ENCODE measurements at places on chromosomes 11 and 22.

DNA sequence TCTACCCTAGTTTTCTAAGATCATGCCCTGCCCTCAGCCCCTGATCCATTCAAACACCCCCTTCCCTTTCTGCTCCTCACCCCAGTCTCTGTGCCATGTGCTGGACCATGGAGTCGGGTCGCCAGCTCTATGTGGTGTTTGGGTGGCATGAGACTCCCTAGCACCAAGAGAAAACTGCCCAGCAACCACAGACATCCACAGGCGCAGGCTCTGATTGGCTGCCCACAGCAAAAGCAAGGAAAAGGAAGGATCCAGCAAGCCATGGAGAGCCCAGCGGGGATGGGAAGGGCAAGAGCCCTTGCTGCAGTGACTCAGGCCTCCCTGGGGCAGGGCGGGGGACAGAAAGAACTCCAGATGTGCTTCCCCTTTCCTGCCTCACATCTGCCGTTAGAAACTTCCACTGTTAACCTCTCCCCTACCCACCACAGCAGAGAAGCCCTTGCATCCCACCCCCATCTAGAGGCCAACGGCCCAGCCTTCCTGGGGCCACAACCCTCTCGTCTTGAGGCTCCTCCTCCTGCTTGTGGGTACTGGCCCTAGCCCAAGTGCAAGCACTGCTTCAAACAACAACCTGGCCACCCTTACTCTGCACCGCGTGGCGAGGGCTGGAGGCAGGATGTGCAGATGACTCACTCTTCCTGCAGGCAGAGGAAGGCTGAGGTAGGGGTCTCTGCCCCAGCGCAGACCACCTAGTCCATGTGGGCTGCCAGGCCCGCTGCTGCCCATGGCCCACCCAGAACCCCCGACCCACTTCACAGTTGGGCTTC, 9.7 kb upstream of the AHNAK start:
- DNase-seq: peak; percentile 81

GRCh38 chr11:42625757-42626665, 685.8 kb upstream of the API5 start:
- no peak for DNase-seq

GRCh38 chr11:123194337-123195187, 486 bp downstream of the CLMP start:
- DNase-seq: peak; percentile 31

GRCh38 chr11:12998336-12998735, 10.8 kb upstream of the RASSF10 start:
- DNase-seq: no peak

DNA sequence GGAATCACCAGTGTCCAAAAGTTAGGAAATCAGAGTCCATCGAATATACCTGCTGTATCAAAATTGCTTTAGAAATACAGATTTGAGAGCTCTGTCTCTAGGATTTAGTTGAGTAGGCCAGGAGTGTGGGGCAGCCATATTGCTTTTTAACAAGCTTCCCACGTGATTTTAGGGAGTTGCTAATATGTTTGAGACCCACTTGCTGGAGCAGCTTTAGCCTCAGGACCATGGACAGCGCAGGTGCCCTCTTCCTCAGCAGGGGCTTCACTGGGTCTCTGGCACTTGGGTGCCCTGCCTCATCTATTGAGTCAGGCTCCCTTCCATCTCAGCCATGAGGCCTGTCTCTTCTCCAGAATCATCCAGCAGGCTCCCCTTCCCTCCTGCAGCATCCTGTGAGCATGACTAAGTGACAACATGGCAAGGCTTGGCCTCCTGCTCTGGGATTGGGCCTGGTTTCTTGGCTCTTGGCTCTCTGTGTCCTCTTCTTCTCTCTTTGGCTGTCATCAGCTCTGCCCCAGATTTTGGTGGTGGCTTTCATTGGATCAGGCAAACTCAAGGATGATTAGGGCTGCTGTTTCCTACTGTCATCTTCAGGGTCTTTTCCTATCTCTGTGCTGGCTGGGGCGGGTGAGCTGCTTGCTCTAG, 70.0 kb downstream of the SGSM1 start:
- peak; percentile 48 for DNase-seq

DNA sequence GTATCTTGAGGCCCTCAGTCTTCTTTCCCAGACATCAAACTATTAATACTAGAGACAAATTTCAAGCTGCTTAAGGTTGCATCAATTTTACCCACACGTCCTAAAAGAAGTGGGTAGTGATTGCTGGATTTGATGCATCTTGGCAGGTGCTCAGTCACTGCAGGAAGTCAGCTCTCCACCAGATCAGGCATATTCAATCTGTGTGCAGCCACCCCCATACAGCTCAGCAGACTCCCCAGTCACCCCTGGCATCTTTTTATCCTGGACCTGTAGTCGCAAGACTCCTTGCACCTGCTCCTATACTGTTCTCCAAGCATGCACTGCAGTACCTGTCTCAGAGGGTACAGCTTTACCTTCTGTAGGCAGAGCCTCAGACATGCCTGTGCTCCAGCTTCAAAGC, 343.1 kb upstream of the ISX start:
- no peak for DNase-seq

GRCh38 chr11:127075758-127076157, 75.2 kb upstream of the KIRREL3 start:
- no peak for DNase-seq

- DNase-seq: peak; percentile 83
Observed at GRCh38 chr11:35082321-35083180, 56.4 kb upstream of the CD44 start.

DNA sequence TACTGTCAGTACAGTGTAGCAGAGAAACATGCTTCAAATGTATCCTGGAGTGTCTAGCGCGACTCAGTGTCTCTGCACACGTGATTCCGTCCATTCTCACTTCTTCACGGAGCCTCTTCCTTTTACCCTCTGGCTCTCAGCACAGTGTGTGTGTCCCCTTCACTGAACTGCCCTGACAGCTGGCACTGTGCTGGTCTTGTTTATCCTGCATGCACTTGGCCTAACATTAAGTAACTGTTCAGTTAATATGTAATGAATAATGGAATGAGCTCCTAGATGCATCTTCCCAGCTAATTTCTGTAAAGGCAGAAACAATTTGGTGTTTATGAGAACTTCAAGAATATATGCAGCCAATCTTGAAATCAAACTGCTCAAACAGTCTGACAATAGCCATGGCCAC, 44.4 kb downstream of the KMT5B start:
- no peak for DNase-seq

GRCh38 chr11:117980720-117981119, 5.5 kb upstream of the IL10RA start:
- no peak for DNase-seq

- no peak for DNase-seq
Observed at GRCh38 chr11:133961890-133962289, 5.1 kb upstream of the IGSF9B start.

DNA sequence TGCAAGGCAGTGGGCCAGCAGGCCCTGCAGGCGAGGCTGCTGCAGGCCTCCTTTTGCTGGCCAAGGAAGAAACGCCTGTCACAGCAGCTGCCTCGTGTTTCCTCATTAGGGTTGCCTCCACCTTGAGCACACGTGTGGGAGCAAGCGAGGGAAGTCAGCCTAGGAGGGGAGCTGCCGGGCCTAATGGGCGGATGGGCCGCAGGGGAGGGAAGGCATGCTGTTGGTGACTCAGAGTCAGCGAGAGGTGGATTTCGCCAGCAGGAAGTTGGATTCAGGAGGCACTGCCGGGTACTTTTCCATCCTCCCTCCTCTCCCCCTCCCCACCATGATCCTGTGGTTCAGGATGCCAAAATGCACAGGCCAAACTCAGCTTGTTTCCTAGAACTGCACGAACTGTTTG, 498.7 kb downstream of the METTL15 start:
- DNase-seq: no peak

- no peak for DNase-seq
Observed at GRCh38 chr11:47507563-47508239, 45.2 kb downstream of the CELF1 start.
